ENCODE measurements at places on chromosomes 3 and 15.
A peak's percentile ranks its signal among the peaks of the same experiment; 100 is the strongest.

DNA sequence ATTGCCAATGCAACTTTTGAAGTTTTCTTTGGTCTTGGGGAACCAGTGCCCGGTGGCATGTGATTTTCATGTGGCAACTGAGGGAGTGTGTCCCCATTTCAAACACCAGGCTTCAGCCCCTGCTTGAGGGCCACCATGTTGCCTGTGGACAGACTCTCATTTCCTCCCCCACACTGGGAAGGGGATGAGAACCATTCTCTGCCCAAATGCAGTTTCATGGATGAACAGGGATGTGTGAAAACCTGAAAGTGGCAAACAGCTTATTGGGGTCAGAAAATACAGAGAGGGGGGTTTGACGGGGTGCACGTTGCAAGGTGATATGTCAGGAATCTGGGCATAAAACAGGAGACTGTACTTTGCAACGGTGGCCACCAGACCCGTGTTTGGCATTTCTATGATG is 6.3 kb downstream of the FAM107A start:
- no peak for DNase-seq

DNA sequence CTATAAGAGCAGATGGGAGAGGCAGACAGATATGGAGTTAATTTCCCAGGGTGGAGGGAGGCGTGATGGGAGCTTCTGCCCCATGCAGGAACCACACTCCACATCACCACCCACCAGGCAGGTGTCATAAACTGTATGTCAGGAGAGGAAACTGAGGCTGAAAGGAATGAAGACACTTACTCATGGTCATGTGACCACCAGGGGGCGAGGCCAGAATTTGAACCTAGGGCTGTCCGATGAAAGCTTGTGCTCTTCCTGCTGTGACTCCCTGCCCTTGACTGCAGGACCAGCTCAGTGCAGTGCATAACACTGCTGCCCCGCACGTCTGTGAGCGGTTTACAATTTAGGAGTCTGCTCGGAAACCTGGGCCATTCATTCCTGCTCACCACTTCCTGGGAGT is 28.8 kb downstream of the NUP210 start:
- DNase-seq = no peak

- no peak for DNase-seq
These were observed 17.1 kb downstream of the BHLHE40 start for GRCh38 chr3:4996223-4996765.

- no peak for DNase-seq
These were observed 71.7 kb downstream of the TOP2B start for GRCh38 chr3:25593001-25593400.

DNA sequence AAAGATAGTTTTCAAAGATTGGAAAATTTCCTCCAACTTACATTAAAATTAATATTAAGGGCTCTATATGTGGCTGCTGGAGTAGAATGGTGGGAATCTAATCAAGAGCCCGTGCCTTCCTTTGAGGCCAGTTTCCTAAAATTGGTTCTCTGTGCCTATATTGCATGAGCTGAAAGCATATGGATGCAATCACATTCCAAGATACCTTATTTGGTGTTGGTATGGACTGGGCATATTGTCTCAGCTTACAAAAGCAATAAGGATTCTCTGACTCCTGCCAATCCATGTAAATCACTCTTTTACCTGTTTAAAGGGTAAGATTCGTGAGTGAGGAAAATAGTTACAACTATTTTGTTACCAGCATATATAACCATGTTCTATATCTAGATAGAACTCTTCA is 111.6 kb downstream of the GREM1 start:
- DNase-seq = peak; percentile 64

DNA sequence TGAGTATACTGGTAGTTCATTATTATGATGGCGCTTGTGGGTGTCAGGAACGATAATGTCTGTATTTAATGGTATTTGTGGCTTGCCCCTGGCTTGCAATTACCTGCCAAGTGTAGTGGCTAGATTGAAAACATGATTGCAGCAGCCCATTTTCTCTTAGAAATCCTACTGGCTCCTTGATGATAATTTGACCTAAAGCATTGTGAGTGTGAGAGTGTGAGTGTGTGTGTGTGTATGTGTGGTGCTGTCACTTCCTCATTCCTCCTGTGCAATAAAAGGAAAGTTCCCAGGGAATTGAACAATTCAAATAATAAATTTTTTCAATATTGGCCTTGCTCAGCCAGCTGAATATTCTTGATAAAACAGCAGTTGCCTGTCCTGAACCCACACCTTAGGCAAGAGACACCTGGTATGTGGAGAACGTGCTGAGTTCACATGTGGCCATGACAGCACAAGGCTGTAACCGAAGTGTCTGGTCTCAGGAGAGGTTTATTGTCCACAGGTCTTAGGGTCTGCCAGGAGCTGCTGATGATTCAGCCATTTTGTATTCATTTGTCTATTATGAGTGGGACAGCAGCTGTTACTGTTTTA is 193.3 kb downstream of the CD47 start:
- DNase-seq = peak; percentile 52

- DNase-seq = peak; percentile 71
These were observed 3.1 kb upstream of the BHLHE40 start for GRCh38 chr3:4976109-4976508.

- no peak for DNase-seq
These were observed 574 bp downstream of the CASR start for GRCh38 chr3:122183893-122184590.

DNA sequence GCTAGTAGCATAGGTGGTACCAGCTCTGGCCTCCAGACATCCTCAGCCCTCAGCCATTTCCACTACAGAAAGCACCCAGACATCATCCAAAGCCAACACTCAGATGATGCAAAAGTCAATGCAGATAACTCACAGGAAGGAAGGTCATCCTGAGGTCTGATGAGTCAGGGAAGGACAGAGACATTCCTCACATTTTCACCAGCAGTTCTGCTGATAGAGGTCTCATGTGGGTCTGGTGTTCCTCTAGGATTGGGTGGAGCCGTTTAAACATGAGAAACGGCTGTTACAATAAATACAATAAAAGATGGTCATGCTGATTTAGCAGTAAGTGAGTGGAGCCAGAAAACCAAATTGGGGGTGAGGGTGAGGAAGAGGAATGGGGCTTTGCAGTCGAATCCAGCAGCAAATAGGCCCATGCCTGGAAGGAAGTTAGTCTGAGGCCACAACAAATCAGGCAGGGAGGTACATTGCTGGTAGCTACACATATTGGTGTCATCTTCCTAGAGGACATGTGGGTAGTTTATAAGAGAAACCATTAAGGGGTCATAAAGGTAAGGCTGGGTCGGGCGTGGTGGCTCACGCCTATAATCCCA is 33.3 kb upstream of the FLNB start:
- DNase-seq = peak; percentile 98

DNA sequence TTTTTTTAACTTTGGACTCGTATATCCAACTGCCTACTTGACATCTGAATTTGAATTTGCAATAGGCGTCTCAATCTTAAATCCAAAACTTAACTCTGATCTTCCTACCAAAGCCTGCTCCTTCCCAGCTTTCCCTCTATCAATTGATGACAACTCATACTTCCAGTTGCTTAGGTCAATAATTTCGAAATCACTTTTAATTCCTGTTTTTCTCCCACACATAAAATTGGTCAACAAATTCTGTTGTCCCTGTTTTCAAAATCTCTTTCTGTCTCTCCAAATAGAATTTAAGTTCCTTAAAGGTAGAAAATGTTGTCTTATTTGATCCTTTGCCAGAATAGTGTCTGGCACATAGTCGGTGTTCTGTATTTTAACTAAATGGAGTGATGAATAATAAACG is 332.4 kb downstream of the SATB1 start:
- no peak for DNase-seq

Data from fibroblast of skin of abdomen (primary cell).